ENCODE measurements at places on chromosomes 4 and X.

- H3K4me1 ChIP-seq, result peaks cover 4% of the 10 kb centered on the region
- no peaks in the 10 kb centered on the region for H3K27me3 ChIP-seq
- H3K4me3 ChIP-seq, result peak overlapping the region; percentile 73
- no peaks in the 10 kb centered on the region for H3K36me3 ChIP-seq
- DNase-seq, result no peak
These were observed 29.7 kb downstream of the PDHA1 start for GRCh38 chrX:19373351-19373891.

DNA sequence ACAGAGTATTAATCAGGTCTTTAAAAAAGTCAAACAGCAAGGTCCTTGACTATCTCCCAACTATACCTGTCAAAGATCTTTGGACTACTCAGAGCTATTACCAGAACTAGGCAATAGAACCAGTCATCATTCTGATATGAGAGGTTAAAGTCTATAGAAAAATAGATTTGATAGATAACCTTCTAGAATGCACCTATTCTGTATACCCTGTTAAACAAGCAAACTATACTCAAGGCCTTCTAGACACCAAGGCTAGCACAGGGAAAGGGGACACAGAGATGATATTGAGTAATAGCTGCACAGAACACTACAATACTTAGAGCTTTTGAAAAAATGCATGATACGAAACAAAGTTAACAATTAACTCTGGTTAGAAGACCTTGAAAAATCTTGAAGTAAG is 149.5 kb downstream of the NR3C2 start:
- H3K4me1 ChIP-seq, result no peaks in the 10 kb centered on the region
- no peak for DNase-seq
- no peak overlapping the region for H3K4me3 ChIP-seq
- H3K36me3 ChIP-seq, result no peaks in the 10 kb centered on the region

- H3K4me1 ChIP-seq, result no peaks in the 10 kb centered on the region
- no peaks in the 10 kb centered on the region for H3K36me3 ChIP-seq
- H3K27me3 ChIP-seq, result no peaks in the 10 kb centered on the region
These were observed 52.9 kb upstream of the TENM3 start for GRCh38 chr4:182190306-182190705.

DNA sequence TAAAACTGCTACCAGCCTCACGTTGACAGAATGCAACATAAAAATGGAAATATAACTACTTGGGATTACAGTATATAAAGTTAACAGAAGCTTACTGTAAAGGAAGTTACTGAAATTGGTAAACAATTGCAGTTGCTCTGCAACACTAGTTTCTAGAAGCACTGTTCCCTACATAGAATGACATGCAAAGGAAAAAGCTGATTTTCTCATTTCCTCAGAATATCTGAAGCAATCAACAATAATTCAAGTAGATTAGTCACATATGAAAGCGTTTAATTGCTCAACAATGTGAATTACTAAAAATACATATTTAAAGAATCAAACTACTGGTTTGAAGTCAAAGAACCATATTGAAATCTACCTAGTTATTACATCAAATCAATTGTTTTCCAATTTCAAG is 31.8 kb downstream of the PDGFC start:
- H3K4me3 ChIP-seq, result no peak overlapping the region
- H3K27ac ChIP-seq, result no peak overlapping the region

- H3K36me3 ChIP-seq, result no peaks in the 10 kb centered on the region
- H3K4me1 ChIP-seq, result no peaks in the 10 kb centered on the region
- H3K27me3 ChIP-seq, result no peaks in the 10 kb centered on the region
These were observed 11.5 kb upstream of the GATB start for GRCh38 chr4:151772274-151772673.

DNA sequence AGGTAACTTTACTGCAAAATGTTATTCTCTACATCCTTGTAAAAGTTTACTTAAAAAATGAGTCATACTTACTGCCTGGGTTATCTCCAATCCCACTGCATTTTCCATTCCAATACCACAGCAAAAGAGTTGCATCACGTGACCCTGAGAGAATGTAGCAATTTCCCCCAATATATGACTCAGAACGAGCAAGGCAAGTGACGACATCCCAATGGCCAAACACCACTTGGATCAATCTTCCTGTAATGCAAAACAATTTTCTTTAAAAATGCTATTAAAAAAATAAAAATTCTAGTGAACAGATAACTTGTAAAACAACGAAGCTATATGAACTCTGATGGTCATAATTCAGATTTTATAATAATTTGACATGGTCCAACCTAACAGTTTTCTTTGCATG is 224.3 kb downstream of the DCLK2 start:
- H3K4me1 ChIP-seq, result peaks cover 38% of the 10 kb centered on the region
- H3K27me3 ChIP-seq, result no peaks in the 10 kb centered on the region
- H3K4me3 ChIP-seq, result no peak overlapping the region
- DNase-seq, result peak; percentile 86
- H3K36me3 ChIP-seq, result no peaks in the 10 kb centered on the region

- no peaks in the 10 kb centered on the region for H3K36me3 ChIP-seq
- DNase-seq, result no peak
- H3K4me1 ChIP-seq, result peaks cover 4% of the 10 kb centered on the region
- no peaks in the 10 kb centered on the region for H3K27me3 ChIP-seq
These were observed 72.6 kb downstream of the CHIC2 start for GRCh38 chr4:53991821-53992220.

DNA sequence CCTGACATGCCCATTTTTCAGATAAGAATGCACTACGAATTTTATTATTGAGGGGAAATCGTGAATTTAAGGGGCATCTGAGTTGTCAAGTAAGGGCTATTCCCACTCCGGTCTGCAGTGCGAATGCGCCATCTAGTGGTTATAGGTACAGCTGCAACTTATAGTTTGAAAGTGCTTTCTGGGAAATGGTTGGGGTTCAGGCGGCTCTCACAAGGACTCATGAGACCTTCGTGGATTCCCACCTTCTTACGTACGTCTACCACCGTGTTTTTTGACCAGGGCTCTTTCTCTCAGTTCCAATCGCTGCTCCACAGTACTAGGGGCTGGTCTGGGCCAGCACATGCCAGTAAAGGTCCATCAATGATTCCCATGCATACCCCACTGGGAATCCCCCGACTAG is 12.3 kb downstream of the MSL3 start:
- no peaks in the 10 kb centered on the region for H3K27me3 ChIP-seq
- no peaks in the 10 kb centered on the region for H3K4me1 ChIP-seq
- H3K27ac ChIP-seq, result no peak overlapping the region
- no peak overlapping the region for H3K4me3 ChIP-seq
- peak; percentile 59 for DNase-seq

DNA sequence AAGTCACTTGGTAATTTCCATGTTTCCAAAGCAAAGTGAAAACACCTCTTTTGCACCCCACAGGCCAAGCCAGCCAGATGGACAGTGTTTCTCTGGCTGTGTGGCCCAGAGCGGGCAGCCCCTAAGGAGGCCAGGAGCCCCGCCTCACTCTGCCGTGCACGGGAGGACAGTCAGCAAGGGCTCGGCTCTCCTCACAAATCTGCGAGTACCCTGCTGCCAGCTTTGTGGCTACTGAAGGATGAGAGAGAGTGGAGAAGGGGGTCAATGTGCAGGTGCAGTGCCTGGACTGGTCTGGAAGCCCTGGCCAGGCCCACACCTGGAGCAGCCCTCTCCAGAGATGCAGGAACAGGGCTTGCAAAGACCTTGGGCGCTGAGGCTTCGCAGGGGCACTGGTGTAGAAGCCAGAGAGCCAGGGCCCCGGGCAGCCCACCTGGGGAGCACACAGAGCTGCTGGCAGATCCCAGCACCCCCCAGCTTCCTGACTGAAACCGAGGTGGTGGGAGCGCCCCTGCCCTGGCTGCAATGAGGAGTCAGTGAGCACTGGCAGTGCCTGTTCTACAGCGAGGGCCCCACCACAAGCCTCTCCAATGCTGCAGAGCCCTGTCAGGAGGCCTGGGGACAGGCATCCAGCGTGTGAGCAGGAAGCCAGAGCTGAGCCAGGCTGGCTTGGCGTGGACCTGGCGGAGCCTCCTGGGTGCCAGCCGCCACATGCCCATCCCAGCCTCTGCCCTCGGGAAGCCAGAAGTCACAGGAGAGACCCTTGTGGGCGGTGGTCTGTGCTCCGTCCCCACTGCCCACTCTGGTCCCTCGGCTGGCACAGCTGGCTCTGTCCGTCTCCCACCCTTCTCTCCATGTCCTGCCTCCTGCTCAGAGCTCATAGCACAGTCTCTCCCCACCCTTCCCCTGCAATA is 3.9 kb downstream of the SPON2 start:
- no peak overlapping the region for H3K27ac ChIP-seq
- H3K27me3 ChIP-seq, result peaks cover 15% of the 10 kb centered on the region
- no peaks in the 10 kb centered on the region for H3K4me1 ChIP-seq
- peak overlapping the region; percentile 77 for H3K4me3 ChIP-seq

GRCh38 chrX:114017086-114017485 is 566.8 kb upstream of the HTR2C start:
- no peak overlapping the region for H3K27ac ChIP-seq
- DNase-seq, result no peak
- H3K4me3 ChIP-seq, result no peak overlapping the region
- no peaks in the 10 kb centered on the region for H3K4me1 ChIP-seq
- H3K27me3 ChIP-seq, result no peaks in the 10 kb centered on the region

GRCh38 chr4:119671205-119671604 is 42.6 kb upstream of the PDE5A start:
- no peaks in the 10 kb centered on the region for H3K4me1 ChIP-seq
- DNase-seq, result no peak
- H3K4me3 ChIP-seq, result no peak overlapping the region

DNA sequence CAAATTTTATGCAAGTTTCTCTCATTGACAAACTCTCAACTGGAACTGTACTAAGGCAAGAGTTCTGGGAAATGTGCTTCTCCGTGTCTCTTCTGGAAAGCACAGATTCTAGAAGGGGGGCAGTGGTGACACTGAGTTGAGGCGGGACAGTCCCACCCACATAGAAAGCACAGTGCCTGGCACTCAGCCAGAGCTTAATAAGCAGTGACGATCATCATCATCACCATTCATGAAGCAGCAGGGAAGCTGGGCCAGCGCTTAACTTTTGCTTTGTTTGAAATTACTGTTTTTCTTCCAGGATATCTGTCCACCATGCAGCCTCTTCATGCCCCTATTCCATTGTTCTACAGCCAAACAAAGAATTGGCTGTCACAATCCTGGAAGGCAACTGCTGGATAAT is 60.3 kb downstream of the BEND2 start:
- peaks cover 29% of the 10 kb centered on the region for H3K27me3 ChIP-seq
- no peaks in the 10 kb centered on the region for H3K4me1 ChIP-seq
- H3K36me3 ChIP-seq, result no peaks in the 10 kb centered on the region
- no peak overlapping the region for H3K4me3 ChIP-seq

DNA sequence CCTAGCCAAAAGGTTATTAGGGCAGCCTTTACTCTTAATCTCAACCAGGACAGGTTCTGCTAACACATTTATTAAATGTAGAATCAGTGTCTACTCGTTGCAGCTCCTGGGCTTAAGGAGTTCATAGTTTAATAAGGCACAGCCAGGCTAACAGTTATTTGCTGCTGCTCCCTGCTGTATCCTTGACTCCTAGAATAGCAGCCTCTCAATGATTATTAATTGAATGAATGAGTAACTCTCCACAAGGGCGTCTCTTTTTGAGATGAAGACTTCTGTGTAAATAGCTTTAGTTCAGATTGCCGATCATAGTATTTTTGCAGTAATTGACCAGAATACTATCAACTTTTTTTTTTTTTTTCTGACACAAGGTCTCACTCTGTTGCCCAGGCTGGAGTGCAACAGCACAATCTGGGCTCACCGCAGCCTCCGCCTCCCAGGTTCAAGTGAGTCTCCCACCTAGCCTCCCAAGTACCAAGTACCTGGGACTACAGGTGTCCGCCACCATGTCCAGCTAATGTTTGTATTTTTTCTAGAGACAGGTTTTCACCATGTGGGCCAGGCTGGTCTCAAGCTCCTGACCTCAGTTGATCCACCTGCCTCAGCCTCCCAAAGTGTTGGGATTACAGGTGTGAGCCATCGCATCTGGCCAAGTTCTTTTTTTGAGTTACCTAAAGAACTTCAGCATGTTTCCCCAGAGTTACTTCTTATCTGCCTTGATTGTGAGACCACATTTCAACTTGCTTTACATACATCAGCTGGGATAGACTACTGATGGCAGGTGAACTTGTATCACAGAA is 2.9 kb downstream of the UGDH start:
- no peak for DNase-seq
- H3K4me1 ChIP-seq, result peaks cover 25% of the 10 kb centered on the region
- H3K4me3 ChIP-seq, result peak overlapping the region; percentile 41
- H3K27me3 ChIP-seq, result no peaks in the 10 kb centered on the region
- H3K27ac ChIP-seq, result no peak overlapping the region

DNA sequence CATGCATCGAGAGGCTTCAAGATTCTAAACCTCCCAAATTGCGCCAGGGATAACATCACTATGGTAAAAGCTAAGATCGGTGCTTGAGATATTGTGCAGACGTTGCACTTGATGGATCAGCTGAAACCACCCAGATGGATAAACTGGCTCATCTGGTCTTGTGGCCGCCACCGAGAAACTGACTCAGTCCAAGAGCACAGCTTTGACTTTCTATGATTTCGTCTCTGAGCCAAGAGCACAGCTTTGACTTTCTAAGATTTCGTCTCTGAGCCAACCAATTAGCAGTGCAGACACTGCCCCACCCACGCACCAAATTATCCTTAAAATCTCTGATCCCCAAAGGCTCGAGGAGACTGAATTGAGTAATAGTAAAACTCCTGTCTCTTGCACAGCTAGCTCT is 687.2 kb downstream of the FAM133A start:
- H3K4me1 ChIP-seq, result no peaks in the 10 kb centered on the region
- H3K4me3 ChIP-seq, result no peak overlapping the region
- peak; percentile 14 for DNase-seq
- no peak overlapping the region for H3K27ac ChIP-seq
- H3K27me3 ChIP-seq, result no peaks in the 10 kb centered on the region
- H3K36me3 ChIP-seq, result no peaks in the 10 kb centered on the region

DNA sequence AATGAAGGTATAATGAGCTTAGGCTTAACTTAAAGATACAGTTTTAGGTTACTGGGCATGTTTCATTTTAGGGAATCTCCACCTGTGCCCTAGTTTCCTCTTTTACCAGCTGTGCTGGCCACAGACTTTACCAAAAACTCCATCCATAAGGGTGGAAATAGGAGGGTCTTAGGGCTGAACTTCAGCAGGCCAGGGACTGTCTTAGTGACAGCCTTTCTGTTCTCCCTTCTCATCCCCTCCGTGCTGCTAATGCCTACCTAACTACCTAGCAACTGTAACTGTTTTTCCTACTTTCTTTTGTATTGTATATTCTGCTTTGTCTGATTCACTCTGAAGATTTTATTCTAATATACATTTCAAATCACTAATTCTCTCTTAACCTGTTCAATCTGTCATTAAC is 1375.3 kb downstream of the PCDH18 start:
- no peaks in the 10 kb centered on the region for H3K27me3 ChIP-seq
- no peak for DNase-seq
- H3K27ac ChIP-seq, result no peak overlapping the region
- H3K4me3 ChIP-seq, result no peak overlapping the region
- no peaks in the 10 kb centered on the region for H3K36me3 ChIP-seq

GRCh38 chr4:146545102-146545501 is 23.4 kb upstream of the SLC10A7 start:
- no peak overlapping the region for H3K4me3 ChIP-seq
- no peaks in the 10 kb centered on the region for H3K4me1 ChIP-seq
- H3K36me3 ChIP-seq, result no peaks in the 10 kb centered on the region
- no peak overlapping the region for H3K27ac ChIP-seq

Measured in PC-3 (cell line).